ENCODE measurements at places on chromosomes 12 and 14.

DNA sequence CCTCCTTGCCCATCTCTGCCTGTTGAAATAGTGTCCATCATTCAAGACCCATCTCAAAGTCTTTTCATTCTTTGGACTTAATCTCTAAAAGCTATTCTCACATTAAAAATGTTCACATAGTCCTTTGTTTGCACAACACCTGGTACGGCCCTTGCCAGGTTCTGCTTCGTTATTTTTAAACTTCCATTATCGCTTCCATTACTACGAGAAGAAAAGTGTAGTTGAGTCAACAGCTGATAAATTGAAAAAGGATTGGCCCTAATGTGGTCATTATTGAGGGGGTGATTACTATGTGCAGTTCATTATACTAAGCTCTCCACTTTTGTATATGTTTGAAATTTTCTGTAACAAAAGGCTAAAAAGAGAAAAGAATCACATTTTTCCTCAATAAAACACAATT lies 17.8 kb downstream of the KCNJ8 start:
- no peak for DNase-seq

GRCh38 chr12:106343214-106343528 lies 14.4 kb upstream of the POLR3B start:
- no peak for DNase-seq

GRCh38 chr12:81759190-81760051 lies at the start of gene PPFIA2:
Gene PPFIA2 (minus strand): TSS chr12:81759350.
- peak; percentile 17 for DNase-seq

DNA sequence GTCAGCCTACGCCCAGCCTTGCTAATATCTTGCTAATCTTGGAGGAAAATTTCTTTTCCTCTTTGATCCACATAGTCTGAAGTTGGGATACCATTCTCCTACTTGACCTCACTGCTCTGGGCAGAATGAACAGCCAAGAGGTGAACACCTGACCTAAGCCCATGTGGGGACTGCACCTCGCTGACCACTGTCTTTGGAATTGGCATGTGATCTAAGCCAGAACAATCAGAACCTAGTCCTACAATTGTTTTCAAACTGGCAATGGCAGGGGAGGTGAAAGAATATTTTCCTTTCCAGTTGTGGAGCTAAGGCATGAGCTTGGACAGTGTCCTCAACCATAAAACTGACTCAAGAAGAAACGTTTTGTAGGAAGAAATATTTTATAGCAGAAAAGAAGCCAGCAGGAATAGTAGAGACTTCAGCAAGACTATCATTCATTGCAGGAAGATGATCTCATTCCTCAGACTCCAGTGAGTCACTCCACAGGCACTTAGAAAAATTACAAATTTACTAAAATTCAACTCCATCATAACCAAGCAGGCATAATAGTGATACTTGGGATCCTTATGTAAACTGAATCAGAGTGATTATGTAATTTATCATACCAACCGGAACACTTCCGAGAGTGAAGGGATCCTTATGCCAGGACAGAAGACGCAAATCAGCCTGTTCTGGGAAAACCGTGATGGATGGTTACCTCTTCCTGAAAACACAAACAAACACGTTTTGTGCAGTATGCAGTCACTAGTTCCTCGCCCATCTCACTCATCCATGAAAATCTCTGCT lies 14.7 kb downstream of the PTPRO start:
- DNase-seq, result no peak

DNA sequence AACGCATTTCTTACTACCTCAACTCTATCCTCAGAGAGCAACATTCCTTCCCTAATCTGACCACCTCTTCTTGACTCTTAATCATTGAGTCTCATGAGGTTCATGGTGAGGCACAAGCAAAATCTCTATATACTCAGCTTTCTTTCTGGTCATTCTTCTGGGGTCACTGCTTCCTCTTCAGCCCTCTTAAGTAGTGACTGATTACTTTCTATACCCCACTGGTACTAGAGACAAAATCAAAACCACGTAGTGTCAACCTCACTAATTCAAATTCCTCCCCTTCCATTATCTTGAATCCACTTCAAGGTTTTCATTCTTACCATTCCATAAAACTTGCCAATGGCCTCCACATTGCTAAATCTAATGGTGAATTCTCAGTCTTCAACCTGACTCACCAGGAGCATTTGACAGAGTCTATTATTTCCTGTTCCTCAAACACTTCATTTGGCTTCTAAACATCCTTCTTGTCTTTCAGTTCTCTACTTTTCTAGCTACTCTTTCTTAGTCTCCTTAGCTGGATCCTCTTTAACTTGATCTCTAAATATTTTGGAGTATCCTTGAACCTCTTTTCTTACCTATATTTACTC lies 6.8 kb downstream of the WDHD1 start:
- no peak for DNase-seq

Data from psoas muscle (tissue), 8 donors.